ENCODE measurements at places on chromosomes 3 and 15. TPM values are rescaled to one million over a fixed set of nuclear protein-coding genes. Genes with fewer than 3 reads are reported as not detected.
A peak's percentile ranks its signal among the peaks of the same experiment; 100 is the strongest.

Gene ALDH1A3
- total RNA-seq, result 0.41 TPM

Gene FOXB1
- not detected for total RNA-seq

Gene CLDN18
- total RNA-seq, result 19.5 TPM

Gene MAGI1
- total RNA-seq, result 150 TPM

Gene VPS13C
- 57.1 TPM for total RNA-seq

Gene SLC51A
- 0.62 TPM for total RNA-seq

Gene ROPN1
- not detected for total RNA-seq

Gene TPRG1
- total RNA-seq, result 0.67 TPM

Gene ADAMTSL3
- 0.24 TPM for total RNA-seq

DNA sequence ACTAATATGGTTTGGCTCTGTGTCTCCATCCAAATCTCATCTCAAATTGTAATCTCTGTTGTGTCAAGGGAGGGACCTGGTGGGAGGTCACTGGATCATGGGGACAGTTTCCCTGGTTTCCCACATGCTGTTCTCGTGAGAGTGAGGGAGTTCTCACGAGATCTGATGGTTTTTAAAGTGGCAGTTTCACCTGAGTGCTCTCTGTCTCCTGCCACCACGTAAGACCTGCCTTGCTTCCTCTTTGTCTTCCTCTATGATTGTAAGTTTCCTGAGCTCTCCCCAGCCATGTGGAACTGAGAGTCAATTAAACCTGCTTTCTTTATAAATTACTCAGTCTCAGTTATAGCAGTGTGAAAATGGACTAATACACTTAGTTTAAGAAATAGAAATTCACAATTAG is 228.9 kb downstream of the CD47 start:
- no peak overlapping the region for H3K27ac ChIP-seq
- no peaks in the 10 kb centered on the region for H3K27me3 ChIP-seq
- H3K4me3 ChIP-seq, result no peak overlapping the region
- H3K36me3 ChIP-seq, result no peaks in the 10 kb centered on the region

- peak overlapping the region; percentile 26 for H3K27ac ChIP-seq
- no peak overlapping the region for H3K4me3 ChIP-seq
- H3K4me1 ChIP-seq, result peaks cover 27% of the 10 kb centered on the region
Observed at GRCh38 chr3:182683858-182684257, 109.4 kb upstream of the ATP11B start.

- no peaks in the 10 kb centered on the region for H3K4me1 ChIP-seq
- no peak overlapping the region for H3K4me3 ChIP-seq
- H3K27ac ChIP-seq, result no peak overlapping the region
- no peaks in the 10 kb centered on the region for H3K27me3 ChIP-seq
- H3K36me3 ChIP-seq, result peaks cover 11% of the 10 kb centered on the region
- DNase-seq, result no peak
Observed at GRCh38 chr3:50010959-50011358, 71.0 kb downstream of the RBM6 start.

GRCh38 chr3:104437131-104437750 is 929.5 kb upstream of the ALCAM start:
- peaks cover 7% of the 10 kb centered on the region for H3K4me1 ChIP-seq
- H3K27me3 ChIP-seq, result no peaks in the 10 kb centered on the region
- H3K4me3 ChIP-seq, result no peak overlapping the region

DNA sequence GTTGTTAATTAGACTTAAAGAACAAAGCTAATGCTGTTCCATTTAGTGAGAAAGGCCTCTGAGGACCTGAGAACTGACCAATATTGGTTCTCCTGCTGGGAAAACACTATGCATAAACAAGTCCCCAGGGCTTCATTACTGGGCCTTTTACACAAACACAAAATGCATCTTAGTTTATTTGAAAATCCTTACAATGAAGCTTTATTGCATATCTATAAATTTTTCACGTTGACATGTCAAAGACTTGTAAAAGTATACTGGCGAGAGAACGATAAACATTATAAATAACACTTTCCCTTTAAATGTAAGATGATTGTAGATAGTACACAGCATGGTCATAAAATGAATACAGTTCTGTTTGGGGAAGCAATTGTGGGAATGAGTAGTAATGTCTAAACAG is 151.7 kb downstream of the ROBO2 start:
- DNase-seq, result no peak
- H3K4me1 ChIP-seq, result peaks cover 29% of the 10 kb centered on the region
- no peak overlapping the region for H3K27ac ChIP-seq
- no peaks in the 10 kb centered on the region for H3K27me3 ChIP-seq
- H3K4me3 ChIP-seq, result no peak overlapping the region
- no peaks in the 10 kb centered on the region for H3K36me3 ChIP-seq

GRCh38 chr3:159787794-159788205 is 200.8 kb upstream of the IL12A start:
- H3K27ac ChIP-seq, result no peak overlapping the region
- H3K4me1 ChIP-seq, result peaks cover 55% of the 10 kb centered on the region
- H3K36me3 ChIP-seq, result no peaks in the 10 kb centered on the region
- peaks cover 6% of the 10 kb centered on the region for H3K27me3 ChIP-seq
- H3K4me3 ChIP-seq, result no peak overlapping the region

- peaks cover 3% of the 10 kb centered on the region for H3K4me1 ChIP-seq
- DNase-seq, result no peak
- peaks cover 32% of the 10 kb centered on the region for H3K27me3 ChIP-seq
- peak overlapping the region; percentile 65 for H3K4me3 ChIP-seq
Observed at GRCh38 chr15:89664441-89665350, 9.4 kb upstream of the KIF7 start.

DNA sequence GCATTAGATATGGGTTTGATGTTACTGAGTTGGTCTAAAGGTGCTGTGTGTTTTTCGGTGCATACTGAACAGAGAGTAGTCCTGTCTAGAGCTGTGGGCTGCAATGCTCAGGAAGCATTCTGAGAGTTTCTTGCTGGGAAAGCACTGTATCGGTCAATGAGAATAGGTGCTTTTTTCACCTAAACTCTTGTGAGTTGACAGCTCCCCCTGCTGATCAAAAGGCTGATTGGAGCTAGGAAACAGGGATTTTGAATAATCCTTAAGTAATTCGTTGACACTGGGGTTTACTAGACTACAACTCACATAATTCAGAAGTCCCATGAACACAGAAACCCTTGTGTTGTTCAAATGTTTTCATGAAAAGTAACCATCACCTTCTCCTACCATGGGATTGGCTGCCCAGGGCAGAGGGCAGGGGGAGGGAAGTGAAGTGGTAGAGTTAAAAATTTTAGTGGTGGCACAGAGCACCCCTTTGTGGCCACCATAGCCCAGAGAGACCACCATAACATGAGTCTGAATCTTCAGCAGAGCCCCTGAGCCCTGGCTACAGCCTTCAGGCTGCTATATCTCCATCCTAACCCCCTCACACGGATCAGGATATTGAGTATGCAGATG is 13.0 kb upstream of the MANF start:
- H3K4me1 ChIP-seq, result no peaks in the 10 kb centered on the region
- DNase-seq, result peak; percentile 56
- H3K27me3 ChIP-seq, result no peaks in the 10 kb centered on the region

GRCh38 chr3:8842293-8842692 is 72.9 kb upstream of the OXTR start:
- H3K4me1 ChIP-seq, result peaks cover 4% of the 10 kb centered on the region
- H3K4me3 ChIP-seq, result no peak overlapping the region
- no peak overlapping the region for H3K27ac ChIP-seq
- no peaks in the 10 kb centered on the region for H3K36me3 ChIP-seq

DNA sequence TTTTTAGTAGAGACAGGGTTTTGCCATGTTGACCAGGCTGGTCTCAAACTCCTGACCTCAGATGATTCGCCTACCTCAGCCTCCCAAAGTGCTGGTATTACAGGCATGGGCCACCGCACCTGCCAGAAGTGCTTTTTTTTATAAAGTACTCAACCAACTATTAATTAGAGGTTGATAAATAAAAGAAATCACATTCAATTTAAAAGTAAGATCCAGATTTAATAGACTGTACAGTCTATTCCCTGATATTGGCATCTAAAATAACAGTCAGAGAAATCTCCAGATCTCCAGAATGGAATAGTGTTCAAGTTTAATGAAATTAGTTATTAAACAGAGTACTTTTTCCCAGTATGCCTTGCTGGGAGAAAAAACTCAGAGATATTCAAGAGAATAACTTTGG is 142.9 kb upstream of the SLC2A2 start:
- H3K27me3 ChIP-seq, result no peaks in the 10 kb centered on the region
- H3K36me3 ChIP-seq, result peaks cover 5% of the 10 kb centered on the region
- peaks cover 5% of the 10 kb centered on the region for H3K4me1 ChIP-seq
- no peak for DNase-seq

- H3K36me3 ChIP-seq, result no peaks in the 10 kb centered on the region
- no peaks in the 10 kb centered on the region for H3K27me3 ChIP-seq
- peaks cover 3% of the 10 kb centered on the region for H3K4me1 ChIP-seq
- no peak overlapping the region for H3K4me3 ChIP-seq
- no peak overlapping the region for H3K27ac ChIP-seq
Observed at GRCh38 chr3:67906261-67906660, 251.8 kb upstream of the SUCLG2 start.

DNA sequence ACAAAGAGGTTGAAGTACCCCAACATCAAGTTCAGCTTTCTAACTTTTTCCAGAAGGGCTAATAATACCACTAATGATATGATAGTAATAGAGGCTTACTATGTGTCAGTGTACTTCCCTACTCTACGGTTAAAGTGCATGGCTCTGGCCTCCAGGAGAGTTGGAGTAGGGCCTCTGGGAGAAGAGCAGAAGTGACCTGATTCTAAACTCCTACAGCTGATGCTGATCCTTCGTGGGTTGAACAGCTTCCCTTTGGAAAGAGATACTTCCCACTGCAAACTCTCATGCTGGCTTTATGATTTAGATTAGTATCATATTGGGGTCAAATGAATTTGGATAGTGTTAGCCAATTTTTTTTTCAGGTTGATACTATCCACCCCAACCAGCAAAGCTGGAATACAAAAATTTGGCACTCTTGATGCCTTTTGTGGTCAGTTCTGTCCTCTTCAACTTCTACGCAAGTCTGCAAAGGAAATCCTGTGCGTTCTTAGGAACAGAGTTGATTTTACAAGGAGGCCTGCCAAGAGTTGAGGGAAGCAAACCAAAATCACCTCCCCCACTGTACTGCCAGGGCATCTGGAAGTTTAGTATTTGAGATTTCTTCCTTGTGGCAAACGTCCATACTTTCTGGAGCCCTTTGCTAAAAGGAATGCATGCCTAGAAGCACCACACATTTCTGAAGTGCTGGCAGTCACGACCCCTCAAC is 17.8 kb downstream of the TMEM212 start:
- no peak overlapping the region for H3K4me3 ChIP-seq
- no peaks in the 10 kb centered on the region for H3K36me3 ChIP-seq
- no peaks in the 10 kb centered on the region for H3K27me3 ChIP-seq
- no peak for DNase-seq

DNA sequence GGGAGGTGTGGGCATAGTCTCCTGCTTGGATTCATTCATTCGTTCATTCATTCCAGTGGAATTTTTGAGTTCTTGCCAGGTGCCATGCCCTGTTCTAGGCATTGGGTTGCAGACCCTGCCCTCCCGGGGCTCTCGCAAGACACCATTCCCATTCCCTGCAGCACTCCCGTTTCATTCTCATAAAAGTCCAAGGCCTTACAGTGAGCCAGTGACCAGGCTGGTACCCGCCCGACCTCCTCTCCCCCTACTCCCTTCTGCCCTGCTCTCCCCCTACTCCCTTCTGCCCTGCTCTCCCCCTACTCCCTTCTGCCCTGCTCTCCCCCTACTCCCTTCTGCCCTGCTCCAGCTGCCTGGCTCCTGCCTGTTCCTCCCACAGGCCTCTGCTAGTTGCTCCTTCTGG is 41.9 kb downstream of the AMOTL2 start:
- peaks cover 15% of the 10 kb centered on the region for H3K27me3 ChIP-seq
- peaks cover 14% of the 10 kb centered on the region for H3K4me1 ChIP-seq
- no peak overlapping the region for H3K27ac ChIP-seq
- no peak overlapping the region for H3K4me3 ChIP-seq
- H3K36me3 ChIP-seq, result no peaks in the 10 kb centered on the region
- DNase-seq, result no peak

DNA sequence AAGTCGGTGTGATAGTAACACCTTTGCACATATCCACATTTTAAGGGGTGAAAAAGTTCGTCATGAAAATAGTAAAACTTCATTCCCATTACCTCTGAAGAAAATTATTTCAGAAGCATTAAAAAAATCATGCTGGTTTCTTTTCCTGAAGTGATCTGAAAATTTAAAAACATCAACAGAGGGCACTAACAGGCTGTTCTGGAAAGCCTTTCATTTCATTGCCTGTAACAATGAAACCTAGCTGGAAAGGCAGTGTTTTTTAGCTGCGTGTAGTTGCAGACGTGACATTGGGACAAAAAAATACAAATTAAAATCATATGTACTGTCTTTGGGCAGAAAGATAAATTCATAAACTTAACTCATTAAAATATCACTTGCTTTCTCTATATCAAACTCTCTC is 993.8 kb downstream of the GBE1 start:
- H3K4me1 ChIP-seq, result peaks cover 1% of the 10 kb centered on the region
- no peaks in the 10 kb centered on the region for H3K27me3 ChIP-seq
- no peak overlapping the region for H3K27ac ChIP-seq
- H3K36me3 ChIP-seq, result no peaks in the 10 kb centered on the region
- no peak overlapping the region for H3K4me3 ChIP-seq

DNA sequence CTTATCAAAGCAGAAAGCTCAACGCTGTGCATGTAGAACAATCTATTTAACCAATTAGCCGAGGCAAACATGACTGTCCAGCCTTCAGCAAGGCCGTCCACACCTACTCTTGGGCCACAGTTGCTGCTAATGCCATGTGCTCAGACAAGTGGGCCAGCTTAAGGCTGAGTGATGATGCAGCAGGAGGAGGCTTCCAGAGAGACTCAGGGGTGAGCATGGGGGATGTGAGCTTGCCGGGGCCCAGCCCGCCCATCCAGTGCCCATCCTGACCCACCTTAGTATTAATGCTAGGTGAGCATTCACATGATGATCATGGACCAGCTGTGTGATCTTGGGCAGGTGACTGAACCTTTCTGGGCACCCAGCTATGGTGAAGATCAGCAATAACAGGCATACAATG is 150.1 kb downstream of the TPRA1 start:
- H3K36me3 ChIP-seq, result no peaks in the 10 kb centered on the region
- H3K4me3 ChIP-seq, result no peak overlapping the region
- peaks cover 2% of the 10 kb centered on the region for H3K27me3 ChIP-seq
- no peak overlapping the region for H3K27ac ChIP-seq
- no peak for DNase-seq

All from progenitor cell of endocrine pancreas (in vitro differentiated cells).